ENCODE measurements at places on chromosomes 13 and 19. TPM values are rescaled to one million over a fixed set of nuclear protein-coding genes. Genes with fewer than 3 reads are reported as not detected.

The CGB2 gene
- total RNA-seq = not detected

The ZNF844 gene
- 11.6 TPM for total RNA-seq

The GPR12 gene
- not detected for total RNA-seq

The LILRB1 gene
- total RNA-seq = not detected

The FFAR2 gene
- total RNA-seq = not detected

The C1QTNF9B gene
- total RNA-seq = 0.44 TPM

The SMIM24 gene
- not detected for total RNA-seq

The DCAF15 gene
- total RNA-seq = 13.8 TPM

The PTPRH gene
- 4.5 TPM for total RNA-seq

The FLT1 gene
- total RNA-seq = 1.3 TPM

The VASP gene
- total RNA-seq = 58.6 TPM

The GAPDHS gene
- 0.17 TPM for total RNA-seq

The KLK10 gene
- total RNA-seq = not detected

The ZNF256 gene
- total RNA-seq = 3.3 TPM

The RASGRP4 gene
- not detected for total RNA-seq

The GFY gene
- not detected for total RNA-seq

The CPB2 gene
- total RNA-seq = not detected

The KIRREL2 gene
- total RNA-seq = not detected

The PEX11G gene
- 4.3 TPM for total RNA-seq

The PROZ gene
- total RNA-seq = not detected

The C1QTNF9 gene
- total RNA-seq = not detected

The CLC gene
- not detected for total RNA-seq

The SIGLEC8 gene
- total RNA-seq = not detected

The CYP2F1 gene
- not detected for total RNA-seq

The IZUMO2 gene
- total RNA-seq = not detected

The LGALS7B gene
- total RNA-seq = 0.73 TPM

The ANGPTL8 gene
- not detected for total RNA-seq

The TJP3 gene
- total RNA-seq = not detected

The IRF3 gene
- total RNA-seq = 69.5 TPM

The ALOX5AP gene
- total RNA-seq = 0.29 TPM

The SLITRK1 gene
- not detected for total RNA-seq

The USE1 gene
- total RNA-seq = 17.9 TPM

The SLC15A1 gene
- under 0.01 TPM for total RNA-seq

The EID2B gene
- 2.6 TPM for total RNA-seq

The DIAPH3 gene
- total RNA-seq = 19.6 TPM

The RFPL4A gene
- not detected for total RNA-seq

The S1PR2 gene
- total RNA-seq = 70.8 TPM

The CDC42EP5 gene
- total RNA-seq = 51.9 TPM

The GAS6 gene
- total RNA-seq = 90.5 TPM

The TEX26 gene
- 0.44 TPM for total RNA-seq

The ZNF180 gene
- 8.8 TPM for total RNA-seq

The CDKN2D gene
- 3.5 TPM for total RNA-seq

The UGGT2 gene
- 50.0 TPM for total RNA-seq

The SOHLH2 gene
- total RNA-seq = 2.0 TPM

The DIRAS1 gene
- total RNA-seq = 12.4 TPM

The ZNF430 gene
- total RNA-seq = 10.0 TPM

The ERICH6B gene
- total RNA-seq = not detected

The RPL18A gene
- 1,057 TPM for total RNA-seq
